ENCODE measurements at places on chromosomes 12 and 14.
A peak's percentile ranks its signal among the peaks of the same experiment; 100 is the strongest.

DNA sequence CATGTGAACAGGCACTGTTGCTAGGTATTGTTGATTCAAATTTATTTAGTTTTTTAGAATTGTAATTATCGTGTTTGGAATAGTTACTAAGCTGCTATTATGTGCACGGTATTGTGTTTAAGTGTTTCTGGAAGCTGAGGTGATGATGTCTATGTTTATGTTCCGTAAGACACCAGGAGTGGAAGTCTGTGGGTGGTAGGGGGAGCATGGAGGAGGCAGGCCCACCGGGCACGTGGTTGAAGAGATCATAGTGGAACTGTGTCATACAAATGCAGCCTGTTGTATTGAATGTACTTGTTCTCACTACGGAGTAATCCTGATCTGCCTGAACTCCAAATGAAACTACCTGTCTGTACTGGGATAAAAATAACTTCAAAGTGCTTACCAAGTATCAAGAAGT, 36.1 kb upstream of the STXBP6 start:
- no peak for DNase-seq

GRCh38 chr12:57069523-57069922, 9.1 kb downstream of the NEMP1 start:
- DNase-seq = no peak

- no peak for DNase-seq
These were observed 14.7 kb downstream of the SERPINA1 start for GRCh38 chr14:94373708-94374107.

DNA sequence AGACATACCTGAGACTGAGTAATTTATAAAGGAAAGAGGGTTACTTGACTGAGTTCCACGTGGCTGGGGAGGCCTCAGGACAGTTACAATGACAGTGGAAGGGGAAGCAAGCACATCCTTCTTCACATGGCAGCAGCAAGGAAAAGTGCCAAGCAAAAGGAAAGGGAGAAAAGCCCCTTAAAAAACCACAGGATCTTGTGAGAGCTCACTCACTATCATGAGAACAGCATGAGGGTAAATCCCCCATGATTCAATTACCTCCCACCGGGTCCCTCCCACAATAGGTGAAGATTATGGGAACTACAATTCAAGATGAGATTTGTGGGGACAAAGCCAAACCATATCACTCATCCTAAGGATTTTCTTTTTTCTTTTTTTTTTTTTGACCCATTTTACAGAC, 177.8 kb upstream of the EEA1 start:
- no peak for DNase-seq

GRCh38 chr14:88203291-88203690, 119.8 kb downstream of the KCNK10 start:
- DNase-seq = no peak

GRCh38 chr12:26088998-26089397, 35.8 kb downstream of the BHLHE41 start:
- no peak for DNase-seq

DNA sequence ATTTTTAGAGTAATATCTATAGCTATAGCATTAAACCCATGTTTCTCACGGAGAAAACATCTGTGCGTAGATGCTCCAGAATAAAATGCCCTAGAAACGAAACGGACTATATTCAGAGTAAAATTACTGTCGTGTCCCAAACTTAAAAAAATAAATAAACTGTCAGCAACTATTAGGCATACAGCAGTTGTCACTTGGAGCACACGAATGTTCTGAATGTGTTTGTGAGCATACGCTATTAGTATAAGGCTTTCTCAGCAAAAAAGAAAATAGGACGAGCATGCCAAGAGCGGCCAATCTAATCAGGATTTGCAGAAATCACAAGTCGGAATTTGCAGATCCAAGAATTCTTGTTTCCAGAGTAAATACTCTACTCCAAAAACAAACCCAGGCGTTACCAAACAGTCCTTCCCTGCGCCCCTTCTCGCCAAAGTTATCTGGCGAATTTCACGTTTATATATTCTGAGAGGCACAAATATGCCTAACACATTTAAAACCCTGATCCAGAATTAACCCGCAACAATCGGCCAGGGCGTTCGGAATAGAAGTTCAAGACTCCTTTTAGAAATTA, 836 bp downstream of the PTPN21 start:
- DNase-seq = no peak

GRCh38 chr12:85656561-85656960, 179.6 kb downstream of the RASSF9 start:
- DNase-seq = no peak

GRCh38 chr12:45216230-45216982, 511 bp downstream of the ANO6 start:
- no peak for DNase-seq

GRCh38 chr12:93107514-93108312, 178.6 kb upstream of the EEA1 start:
- DNase-seq = no peak

DNA sequence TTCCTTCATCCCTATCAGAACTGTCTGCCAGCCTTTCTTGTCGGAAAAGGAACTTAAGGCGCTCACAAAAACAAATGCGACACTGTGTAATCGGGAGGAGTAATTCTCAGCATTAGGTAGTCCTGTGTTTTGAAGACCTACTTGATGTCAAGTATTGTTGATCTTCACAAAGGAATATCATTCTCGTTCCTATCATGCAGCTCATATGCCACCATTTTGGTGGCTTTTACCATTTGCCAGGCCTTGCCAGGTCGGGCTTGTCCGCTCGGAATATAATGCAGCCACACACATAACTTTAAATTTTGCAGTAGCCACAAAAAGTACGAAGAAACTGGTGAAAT, 903 bp upstream of the PPP4R3A start:
- peak; percentile 8 for DNase-seq

- no peak for DNase-seq
These were observed 99.7 kb downstream of the FGD4 start for GRCh38 chr12:32499048-32499447.

GRCh38 chr12:72622556-72622955, 350.4 kb downstream of the TRHDE start:
- no peak for DNase-seq

DNA sequence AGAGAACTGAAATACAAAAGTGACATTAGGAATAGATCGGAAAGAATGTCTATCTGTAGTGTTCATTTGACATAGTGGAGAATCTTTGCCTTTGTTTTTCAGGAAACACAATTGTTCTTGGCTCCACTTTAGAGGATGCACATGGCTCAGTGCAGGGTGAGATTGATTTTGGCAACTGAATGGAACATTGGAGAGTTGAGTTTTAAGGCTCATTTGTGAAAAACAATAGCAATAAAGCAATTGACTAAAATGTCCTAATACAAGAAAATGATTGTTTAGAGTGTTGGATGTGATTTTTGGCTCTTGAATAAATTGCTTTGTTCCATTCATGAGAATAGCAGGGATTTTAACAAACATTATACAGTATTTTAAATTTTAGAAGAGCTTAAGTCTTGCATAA, 116.4 kb downstream of the SLC38A1 start:
- no peak for DNase-seq

DNA sequence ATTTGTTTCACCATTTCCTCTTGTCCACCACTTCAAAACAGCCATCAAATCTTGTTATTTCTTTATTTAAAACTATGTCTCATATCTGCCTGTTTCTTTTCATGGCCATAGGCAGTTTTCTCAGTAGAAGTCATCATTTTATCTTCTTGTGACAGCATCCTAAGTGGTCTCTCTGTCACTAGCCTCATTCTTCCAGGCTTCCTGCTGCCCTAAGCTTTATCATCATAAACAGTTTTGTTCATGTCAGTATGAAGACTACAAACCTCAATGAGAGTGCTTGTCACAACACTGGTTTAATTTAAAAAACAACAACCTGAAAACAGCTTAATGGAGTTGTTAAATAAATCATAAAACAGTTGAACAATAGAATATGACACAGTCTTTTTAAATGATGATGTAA, 387.8 kb upstream of the RPL10L start:
- no peak for DNase-seq

DNA sequence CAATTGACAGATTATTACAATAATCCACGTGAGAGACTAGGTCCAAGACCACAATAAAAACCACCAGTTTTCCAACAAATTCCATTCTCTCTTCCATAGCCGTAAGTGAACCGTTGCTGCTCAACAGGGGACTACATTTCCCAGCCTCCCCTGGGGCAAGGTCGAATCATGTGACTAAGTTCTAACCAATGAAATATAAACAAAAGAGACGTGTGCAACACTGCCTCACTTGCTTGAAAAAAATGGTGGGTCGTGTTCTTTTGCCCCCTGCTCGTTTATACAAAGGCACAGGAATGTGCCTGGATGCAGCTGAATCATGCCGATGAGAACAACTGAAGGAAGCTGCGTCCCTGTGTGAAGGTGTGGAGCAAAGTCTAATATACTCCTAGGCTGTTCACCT, 51.1 kb downstream of the HSPB8 start:
- peak; percentile 14 for DNase-seq

GRCh38 chr14:95495538-95496025, 20.9 kb downstream of the SYNE3 start:
- no peak for DNase-seq

DNA sequence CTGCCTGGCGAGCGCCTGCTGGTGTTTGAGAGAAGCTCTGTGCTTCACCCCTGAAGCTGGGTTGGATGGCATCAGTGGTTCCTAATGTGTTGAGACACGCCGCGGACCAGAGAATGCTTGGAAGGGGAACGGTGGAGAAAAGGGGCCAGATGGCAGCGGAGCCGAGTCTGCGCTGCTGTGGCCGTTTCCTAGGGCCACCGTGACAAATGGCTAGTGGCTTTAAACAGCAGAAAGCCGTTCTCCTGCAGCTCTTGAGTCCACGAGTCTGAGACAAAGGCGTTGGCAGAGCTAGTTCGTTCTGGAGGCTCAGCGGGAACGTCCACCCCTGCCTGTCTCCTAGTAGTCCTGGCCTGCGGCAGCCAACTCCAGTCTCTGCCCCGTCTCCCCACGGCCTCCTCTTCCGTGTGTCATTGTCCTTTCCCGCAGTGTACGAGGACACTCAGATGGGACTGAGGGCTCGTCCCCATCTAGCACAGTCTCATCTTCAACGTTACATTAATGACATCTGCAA, 103.6 kb downstream of the ADGRD1 start:
- no peak for DNase-seq

DNA sequence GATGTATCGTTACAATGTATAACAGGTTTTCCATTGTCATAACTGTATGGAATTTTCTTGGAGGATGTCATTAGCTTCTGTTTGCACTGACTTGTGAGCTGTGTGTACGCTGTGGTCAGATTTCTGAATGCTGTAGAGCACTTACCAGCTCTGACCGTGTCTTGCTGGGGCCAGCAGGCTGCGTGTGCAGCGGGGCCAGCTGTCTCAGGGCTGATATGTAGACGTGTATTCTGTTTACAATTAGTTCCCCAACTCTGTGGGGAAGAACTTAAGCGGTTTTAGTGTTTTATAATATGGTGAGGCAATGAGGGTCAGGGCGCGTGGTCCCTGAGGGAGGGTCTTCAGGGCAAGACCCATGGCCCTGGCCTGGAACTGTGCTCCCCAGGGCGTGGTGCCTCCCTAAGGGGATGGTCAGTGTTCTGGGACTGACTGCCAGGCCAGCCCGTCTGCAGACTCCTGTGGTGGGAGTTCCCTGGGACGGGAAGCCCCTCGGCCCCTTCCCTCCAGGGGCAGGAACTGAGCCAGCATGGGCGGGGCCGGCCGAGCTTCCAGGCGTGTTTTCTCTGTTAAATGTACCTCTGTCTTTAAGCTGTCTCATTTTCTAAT, 18.7 kb downstream of the XRCC3 start:
- no peak for DNase-seq

- DNase-seq = no peak
These were observed 9.3 kb upstream of the PRIMA1 start for GRCh38 chr14:93797536-93797935.

DNA sequence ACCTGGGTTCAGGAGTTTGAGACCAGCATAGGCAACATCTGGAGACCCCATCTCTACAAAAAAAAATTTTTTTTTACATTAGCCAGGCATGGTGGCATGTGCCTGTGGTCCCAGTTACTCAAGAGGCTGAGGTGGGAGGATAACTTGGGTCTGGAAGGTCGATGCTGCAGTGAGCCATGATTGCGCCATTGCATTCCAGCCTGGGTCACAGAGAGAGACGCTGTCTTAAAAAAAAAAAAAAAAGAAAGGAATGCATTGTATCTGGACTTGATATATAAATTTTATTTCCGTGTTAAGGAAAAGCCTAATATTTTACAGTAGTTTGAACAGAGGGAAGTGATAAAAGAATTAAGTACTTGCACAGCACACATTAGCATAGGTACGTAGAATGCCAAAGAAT, 97.2 kb downstream of the ZC3H14 start:
- no peak for DNase-seq

- no peak for DNase-seq
These were observed 89.1 kb downstream of the MIA2 start for GRCh38 chr14:39322807-39323206.

DNA sequence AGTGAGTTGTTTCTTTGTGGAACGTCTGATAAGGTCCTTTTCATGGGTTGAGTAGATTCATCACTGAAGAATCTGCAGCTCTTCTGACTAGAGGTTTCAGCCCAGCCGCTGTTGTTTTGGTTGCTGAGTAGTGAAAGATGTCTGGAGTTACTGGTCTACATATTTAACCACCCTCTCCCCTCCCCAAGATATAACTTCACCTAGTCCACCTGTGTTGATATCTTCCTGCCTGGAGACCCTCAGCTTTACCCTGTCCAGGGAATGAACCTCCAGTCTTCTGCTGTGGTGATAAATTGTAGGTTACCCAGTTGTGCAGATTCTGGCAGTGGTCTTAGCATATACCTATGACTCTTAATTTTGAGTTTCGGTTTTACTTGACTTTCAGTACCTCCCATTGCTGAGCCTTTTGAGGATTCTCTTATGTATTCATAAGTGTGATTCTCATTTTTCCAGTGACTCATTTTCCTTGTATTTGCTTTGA, 62.9 kb downstream of the CCDC91 start:
- DNase-seq = no peak

DNA sequence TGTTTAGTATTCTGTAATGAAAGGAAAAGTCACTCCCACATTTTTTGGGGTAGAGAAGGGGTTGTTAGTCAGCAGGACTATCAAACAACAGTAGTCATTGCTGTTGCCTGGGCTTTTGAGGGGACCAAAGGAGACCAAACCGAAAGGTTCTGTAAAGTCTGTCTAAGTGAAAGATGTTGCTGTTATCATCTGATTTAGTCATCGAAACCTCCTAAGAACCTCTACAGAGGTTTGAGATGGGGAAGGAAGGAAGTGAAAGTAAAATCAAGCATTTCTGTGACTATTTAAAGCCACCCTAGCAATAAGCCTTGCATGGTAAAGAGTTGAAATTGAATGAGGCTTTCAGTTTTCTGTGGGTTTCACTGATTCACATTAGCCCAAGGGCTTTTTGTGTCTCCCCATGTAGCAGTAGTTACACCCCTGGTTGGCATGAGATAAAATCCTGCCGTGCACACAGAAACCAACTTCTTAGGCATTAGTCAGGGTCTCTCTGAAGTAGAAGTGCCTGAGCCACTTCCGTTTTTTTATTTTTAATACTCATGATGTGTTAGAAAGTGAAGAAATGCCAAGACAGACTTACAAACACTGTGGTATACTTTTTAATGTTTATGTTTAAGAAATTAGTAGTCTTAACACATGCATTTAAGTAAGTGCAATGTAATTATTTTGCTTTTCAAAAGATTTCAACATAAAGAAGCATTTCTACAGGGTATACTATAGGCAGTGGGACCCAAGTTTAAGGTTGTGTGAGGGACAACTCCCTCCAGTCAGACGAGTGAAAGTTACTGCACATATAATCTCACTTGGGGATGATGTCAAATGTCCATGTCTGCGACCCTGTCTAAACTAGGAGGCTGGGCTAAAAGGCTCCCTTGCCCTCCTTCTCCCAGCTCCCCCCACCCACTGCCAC, 50.4 kb downstream of the DYRK2 start:
- peak; percentile 94 for DNase-seq

- DNase-seq = no peak
These were observed 4.7 kb upstream of the CDH24 start for GRCh38 chr14:23062002-23062401.

Measured in SK-N-MC (cell line).